ENCODE measurements at places on chromosomes 12 and 14. TPM values are rescaled to one million over a fixed set of nuclear protein-coding genes. Genes with fewer than 3 reads are reported as not detected.

Gene SPIC
- not detected for total RNA-seq

Gene MFAP5
- not detected for total RNA-seq

Gene SMIM41
- not detected for total RNA-seq

Gene C12orf76
- 51.0 TPM for total RNA-seq

Gene RTN1
- total RNA-seq = 0.48 TPM

Gene CLIP1
- 58.3 TPM for total RNA-seq

Gene RPL41
- 5,311 TPM for total RNA-seq

Gene SIX6
- not detected for total RNA-seq

Gene LBHD2
- total RNA-seq = not detected

Gene KRT77
- not detected for total RNA-seq

Gene RASSF8
- total RNA-seq = 91.7 TPM

Gene HOTAIR
- total RNA-seq = not detected

Gene ARHGDIB
- 0.11 TPM for total RNA-seq

Gene FAM177A1
- 17.6 TPM for total RNA-seq

Gene TMX1
- total RNA-seq = 28.3 TPM

Gene SYCP3
- 0.97 TPM for total RNA-seq

Gene CLEC1B
- not detected for total RNA-seq

Gene ART4
- total RNA-seq = 0.13 TPM

Gene DLK1
- 1.9 TPM for total RNA-seq

Gene KRT83
- 0.26 TPM for total RNA-seq

Gene PTPRO
- 21.1 TPM for total RNA-seq

Gene CAPS2
- 9.7 TPM for total RNA-seq

Gene ST8SIA1
- 1.1 TPM for total RNA-seq

Gene IAPP
- not detected for total RNA-seq

Gene L2HGDH
- 8.3 TPM for total RNA-seq

Gene CCDC38
- 5.1 TPM for total RNA-seq

Data from motor neuron (in vitro differentiated cells).